Karpas-422 (cell line): ENCODE measurements at places on chromosomes 2 and 18. TPM values are rescaled to one million over a fixed set of nuclear protein-coding genes. Genes with fewer than 3 reads are reported as not detected.

DNA sequence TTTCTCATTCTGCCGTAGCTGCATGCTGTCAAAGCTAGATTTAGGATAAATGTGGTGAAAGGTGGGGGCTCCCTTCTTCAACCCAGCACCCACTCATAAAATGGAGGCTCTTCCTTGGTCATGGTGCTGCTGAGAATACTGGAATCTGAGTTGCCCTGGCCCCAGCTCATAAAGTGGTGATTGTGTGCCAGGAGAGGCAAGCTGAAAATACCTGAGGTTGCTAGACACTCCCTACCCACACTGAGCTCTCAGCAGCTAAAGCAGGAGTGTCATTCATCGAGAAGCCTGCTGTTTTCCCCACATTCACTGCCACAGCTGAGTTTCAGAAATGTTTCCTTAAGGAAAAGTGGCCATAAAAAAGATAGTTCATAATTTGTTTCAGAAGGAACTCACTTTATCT, 297.1 kb upstream of the RBMS1 start:
- no peaks in the 10 kb centered on the region for H3K4me1 ChIP-seq
- H3K27ac ChIP-seq, result no peak overlapping the region
- H3K4me3 ChIP-seq, result no peak overlapping the region
- H3K27me3 ChIP-seq, result no peaks in the 10 kb centered on the region
- no peaks in the 10 kb centered on the region for H3K36me3 ChIP-seq
- DNase-seq, result no peak

- no peaks in the 10 kb centered on the region for H3K36me3 ChIP-seq
- H3K4me3 ChIP-seq, result 0 out of 2 replicates have a peak overlapping the region, but pooled peaks have one; percentile 18
- H3K27ac ChIP-seq, result no peak overlapping the region
- H3K4me1 ChIP-seq, result peaks cover 9% of the 10 kb centered on the region
- no peak for DNase-seq
Measured at GRCh38 chr2:51650769-51651168, 618.8 kb upstream of the NRXN1 start.

- H3K36me3 ChIP-seq, result no peaks in the 10 kb centered on the region
- no peaks in the 10 kb centered on the region for H3K4me1 ChIP-seq
- no peaks in the 10 kb centered on the region for H3K27me3 ChIP-seq
- no peak overlapping the region for H3K4me3 ChIP-seq
- H3K27ac ChIP-seq, result no peak overlapping the region
- DNase-seq, result no peak
Measured at GRCh38 chr2:201466050-201466675, 14.6 kb downstream of the STRADB start.

Gene CAPN13
- total RNA-seq, result not detected in 2 replicates

Gene IL1R2
- not detected in 2 replicates for total RNA-seq

DNA sequence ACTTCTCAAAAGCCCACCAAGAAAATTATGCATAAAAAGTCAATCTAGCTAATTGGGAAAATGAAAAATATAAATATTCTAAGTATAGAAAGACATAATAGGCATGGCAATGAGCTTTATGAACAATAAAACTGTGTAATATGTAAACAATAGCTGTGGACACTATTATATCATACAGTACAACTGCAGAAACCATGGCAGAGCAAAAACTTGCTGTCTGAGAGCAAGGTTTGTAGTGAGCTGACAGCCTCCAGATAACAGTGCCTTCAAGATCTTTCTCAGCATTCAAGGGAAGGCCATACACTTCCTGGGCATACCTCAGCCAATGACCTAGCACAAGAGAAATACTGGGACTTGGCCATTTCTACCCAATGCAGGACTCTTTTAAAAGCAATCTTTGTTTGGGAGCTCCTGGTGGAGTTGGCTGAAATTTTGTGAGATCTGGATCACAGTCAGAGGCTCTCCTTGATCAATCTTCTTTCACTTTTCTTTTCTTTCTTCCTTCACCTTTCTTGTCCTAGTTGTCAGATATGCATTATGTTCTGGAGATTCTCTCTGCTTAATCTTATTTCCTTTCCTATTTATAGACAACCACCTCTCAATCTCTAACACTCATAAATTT, 427.2 kb upstream of the UBE2E3 start:
- no peaks in the 10 kb centered on the region for H3K4me1 ChIP-seq
- no peak overlapping the region for H3K27ac ChIP-seq
- H3K36me3 ChIP-seq, result no peaks in the 10 kb centered on the region
- H3K4me3 ChIP-seq, result no peak overlapping the region

Gene AQP12A
- not detected in 2 replicates for total RNA-seq

- H3K27me3 ChIP-seq, result no peaks in the 10 kb centered on the region
- H3K27ac ChIP-seq, result no peak overlapping the region
- no peaks in the 10 kb centered on the region for H3K36me3 ChIP-seq
- no peaks in the 10 kb centered on the region for H3K4me1 ChIP-seq
Measured at GRCh38 chr2:41488888-41489287, 558.9 kb upstream of the PKDCC start.

DNA sequence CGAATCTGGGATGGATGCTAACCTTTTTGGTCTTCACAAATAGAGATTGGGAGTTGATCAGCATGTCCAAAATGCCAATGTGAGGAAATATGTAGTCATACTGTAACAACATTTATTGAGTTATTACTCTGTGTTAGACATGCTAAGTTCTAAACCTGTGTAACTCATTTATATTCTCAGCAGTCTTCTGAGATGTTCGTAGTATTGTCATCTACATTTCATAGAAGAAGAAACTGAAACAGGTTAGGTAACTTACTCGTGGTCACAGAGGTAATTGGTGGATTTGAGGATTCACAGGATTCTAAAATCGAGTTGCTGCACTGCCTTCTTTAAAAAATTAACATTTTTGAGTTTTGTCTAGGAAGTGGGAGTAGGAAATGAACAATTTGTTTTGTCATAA, 162.1 kb downstream of the UBE2E3 start:
- no peaks in the 10 kb centered on the region for H3K36me3 ChIP-seq
- H3K27ac ChIP-seq, result no peak overlapping the region

DNA sequence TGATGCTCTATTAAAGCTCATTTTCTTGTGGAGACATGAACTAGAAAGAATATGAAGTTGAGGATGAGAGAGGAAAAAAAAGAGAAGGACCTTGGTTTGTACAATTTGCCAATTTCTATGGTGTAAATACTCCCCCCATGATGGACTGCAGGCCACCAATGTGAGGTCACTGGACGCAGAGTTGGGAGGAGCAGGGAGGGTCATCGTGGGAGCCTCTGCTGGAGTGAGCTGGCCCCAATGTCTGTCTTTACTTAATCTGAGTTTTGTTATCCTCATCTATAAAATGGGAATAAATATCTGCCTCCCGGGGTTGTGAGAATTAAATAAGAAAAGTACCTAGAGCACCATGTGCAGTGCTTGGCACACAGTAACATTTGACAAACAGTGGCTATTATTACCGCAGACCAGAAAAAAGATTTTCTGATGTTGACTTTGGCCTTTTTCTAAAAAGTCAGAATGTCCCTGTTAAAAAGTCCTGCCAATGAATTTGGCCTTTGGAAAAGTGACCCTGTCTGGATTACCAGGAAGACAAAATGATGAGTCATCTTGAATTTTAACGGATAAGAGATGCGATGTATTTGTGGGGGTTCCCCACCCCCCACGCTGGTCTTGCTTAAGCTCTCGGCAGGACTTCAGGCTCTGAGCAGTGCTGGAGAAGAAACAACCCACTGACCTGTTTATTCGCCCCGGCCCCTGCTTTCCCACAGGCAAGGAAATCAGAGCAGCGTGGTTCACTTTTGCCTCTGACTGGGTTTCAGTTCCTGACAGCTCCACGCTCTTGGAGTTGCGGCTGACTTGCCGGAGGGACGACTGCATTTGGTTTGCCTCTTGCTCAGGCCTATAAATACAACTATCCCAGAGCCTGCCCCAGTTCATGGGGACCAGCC, 50.3 kb upstream of the FOSL2 start:
- H3K27me3 ChIP-seq, result no peaks in the 10 kb centered on the region
- H3K27ac ChIP-seq, result no peak overlapping the region
- DNase-seq, result no peak
- no peaks in the 10 kb centered on the region for H3K4me1 ChIP-seq
- H3K36me3 ChIP-seq, result no peaks in the 10 kb centered on the region

DNA sequence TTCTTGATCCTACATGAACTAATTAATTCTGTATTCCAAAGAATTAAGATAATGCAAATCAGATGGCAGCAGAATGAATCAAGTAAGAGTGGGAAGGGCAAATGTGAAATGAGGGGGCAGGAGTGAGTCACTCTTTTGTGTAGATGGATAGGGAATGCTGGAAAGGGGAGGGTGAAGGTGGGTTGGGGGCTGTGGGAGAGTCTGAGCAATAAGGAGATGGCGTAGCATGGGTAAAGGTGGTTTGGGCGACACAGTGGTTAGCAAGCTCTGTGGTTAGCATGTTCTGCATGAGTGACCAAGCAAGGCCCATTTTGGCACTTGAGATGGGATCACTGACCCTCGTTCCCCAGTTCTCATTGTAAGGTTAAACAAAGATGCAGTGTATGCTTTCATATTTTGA, 20.4 kb downstream of the GPD2 start:
- H3K4me1 ChIP-seq, result no peaks in the 10 kb centered on the region
- H3K36me3 ChIP-seq, result no peaks in the 10 kb centered on the region

GRCh38 chr2:52340171-52340570, 1308.2 kb upstream of the NRXN1 start:
- H3K27ac ChIP-seq, result no peak overlapping the region
- H3K4me3 ChIP-seq, result no peak overlapping the region
- no peaks in the 10 kb centered on the region for H3K36me3 ChIP-seq

- no peak overlapping the region for H3K27ac ChIP-seq
- no peak for DNase-seq
- no peaks in the 10 kb centered on the region for H3K27me3 ChIP-seq
- no peak overlapping the region for H3K4me3 ChIP-seq
- peaks cover 8% of the 10 kb centered on the region for H3K4me1 ChIP-seq
Measured at GRCh38 chr2:180128861-180129260, 121.8 kb upstream of the CWC22 start.

GRCh38 chr2:215668378-215668775, 232.5 kb upstream of the FN1 start:
- H3K27ac ChIP-seq, result no peak overlapping the region
- H3K27me3 ChIP-seq, result no peaks in the 10 kb centered on the region
- H3K4me3 ChIP-seq, result no peak overlapping the region

DNA sequence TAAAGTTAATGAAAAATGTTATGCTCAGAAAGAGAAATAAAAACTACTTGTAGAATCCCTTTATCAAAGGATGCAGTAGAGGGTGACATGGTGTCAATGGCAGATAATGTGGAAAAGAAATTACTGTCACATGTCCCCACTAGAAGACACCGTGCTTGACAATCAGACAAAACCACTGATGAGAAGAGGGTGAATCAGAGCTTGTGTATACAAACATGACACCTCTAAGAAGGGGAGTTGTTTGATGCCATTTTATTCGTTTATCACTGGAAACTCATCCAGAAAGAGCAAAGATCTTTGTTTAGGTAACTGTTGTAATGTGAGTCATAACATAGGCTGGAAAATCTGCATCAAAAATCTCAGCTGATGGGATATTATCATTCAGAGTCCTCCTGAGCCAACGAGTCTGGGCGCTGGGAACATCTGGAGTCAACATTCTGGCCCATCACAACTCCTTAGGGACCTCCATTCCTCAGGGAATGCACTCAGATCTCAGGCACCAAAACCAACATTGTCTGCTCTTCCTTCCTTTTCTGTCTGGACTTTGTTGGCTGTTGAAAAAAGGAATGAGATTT, 49.5 kb upstream of the RAB12 start:
- no peaks in the 10 kb centered on the region for H3K4me1 ChIP-seq
- no peaks in the 10 kb centered on the region for H3K27me3 ChIP-seq
- no peak for DNase-seq
- H3K36me3 ChIP-seq, result no peaks in the 10 kb centered on the region
- H3K27ac ChIP-seq, result no peak overlapping the region
- H3K4me3 ChIP-seq, result no peak overlapping the region

DNA sequence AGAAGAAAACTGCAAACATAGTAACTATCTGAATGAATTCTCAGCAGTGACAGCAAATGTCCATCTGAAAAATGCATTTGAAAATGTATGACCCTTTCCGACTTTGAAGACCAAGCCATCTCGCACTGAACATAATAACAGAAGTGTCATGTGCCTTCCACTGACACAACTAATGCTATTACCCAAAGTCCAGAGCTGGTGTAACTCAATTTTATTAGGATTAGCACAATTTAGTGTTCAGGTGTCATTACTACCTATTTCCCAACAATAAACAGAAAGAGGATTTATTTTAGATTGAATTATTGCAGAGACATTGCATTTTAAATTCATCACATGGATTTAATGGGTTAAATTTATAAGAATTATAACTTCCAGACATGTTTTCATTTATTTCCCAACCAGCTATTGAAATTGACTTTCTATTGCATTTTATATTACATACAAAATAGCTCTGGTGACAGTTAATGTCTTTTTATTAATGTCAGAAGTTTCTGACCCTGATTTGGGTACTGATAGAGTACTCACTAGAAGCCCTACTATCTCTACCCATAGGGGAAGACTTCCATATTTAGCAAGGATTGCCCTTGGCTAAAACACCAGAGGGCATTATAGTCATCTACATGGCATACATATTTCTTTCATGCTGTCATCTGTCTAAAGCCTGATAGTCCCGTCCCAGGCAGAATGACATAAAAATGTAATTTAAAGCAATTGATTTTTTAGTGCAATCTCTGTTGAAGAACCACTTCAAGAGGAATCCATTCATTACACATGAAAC, 7.0 kb upstream of the STK39 start:
- no peak overlapping the region for H3K4me3 ChIP-seq
- no peaks in the 10 kb centered on the region for H3K36me3 ChIP-seq
- no peaks in the 10 kb centered on the region for H3K27me3 ChIP-seq
- no peak overlapping the region for H3K27ac ChIP-seq

GRCh38 chr2:156470975-156471583, 34.9 kb downstream of the GPD2 start:
- H3K27me3 ChIP-seq, result no peaks in the 10 kb centered on the region
- H3K4me1 ChIP-seq, result no peaks in the 10 kb centered on the region
- DNase-seq, result no peak
- H3K27ac ChIP-seq, result no peak overlapping the region
- no peak overlapping the region for H3K4me3 ChIP-seq

- H3K36me3 ChIP-seq, result no peaks in the 10 kb centered on the region
- no peak for DNase-seq
- H3K4me3 ChIP-seq, result no peak overlapping the region
Measured at GRCh38 chr2:205377324-205377723, 305.0 kb upstream of the NRP2 start.

Gene SLC40A1
- total RNA-seq, result not detected in 2 replicates

GRCh38 chr2:133158442-133158841, 409.8 kb downstream of the NCKAP5 start:
- H3K36me3 ChIP-seq, result no peaks in the 10 kb centered on the region
- H3K27me3 ChIP-seq, result 0 out of 2 replicates have a peak, but pooled peaks cover 2% of the 10 kb centered on the region
- no peak overlapping the region for H3K27ac ChIP-seq
- H3K4me3 ChIP-seq, result no peak overlapping the region
- no peak for DNase-seq
- no peaks in the 10 kb centered on the region for H3K4me1 ChIP-seq

Gene FAM161A
- 5.9 and 9.5 TPM in 2 replicates for total RNA-seq

Gene CFC1
- total RNA-seq, result not detected in 2 replicates
